Breast epithelium (tissue), 4 donors: ENCODE measurements at places on chromosomes 16 and 17.
A peak's percentile ranks its signal among the peaks of the same experiment; 100 is the strongest.

GRCh38 chr16:445566-445965 lies 20.1 kb downstream of the RAB11FIP3 start:
- DNase-seq = no peak

DNA sequence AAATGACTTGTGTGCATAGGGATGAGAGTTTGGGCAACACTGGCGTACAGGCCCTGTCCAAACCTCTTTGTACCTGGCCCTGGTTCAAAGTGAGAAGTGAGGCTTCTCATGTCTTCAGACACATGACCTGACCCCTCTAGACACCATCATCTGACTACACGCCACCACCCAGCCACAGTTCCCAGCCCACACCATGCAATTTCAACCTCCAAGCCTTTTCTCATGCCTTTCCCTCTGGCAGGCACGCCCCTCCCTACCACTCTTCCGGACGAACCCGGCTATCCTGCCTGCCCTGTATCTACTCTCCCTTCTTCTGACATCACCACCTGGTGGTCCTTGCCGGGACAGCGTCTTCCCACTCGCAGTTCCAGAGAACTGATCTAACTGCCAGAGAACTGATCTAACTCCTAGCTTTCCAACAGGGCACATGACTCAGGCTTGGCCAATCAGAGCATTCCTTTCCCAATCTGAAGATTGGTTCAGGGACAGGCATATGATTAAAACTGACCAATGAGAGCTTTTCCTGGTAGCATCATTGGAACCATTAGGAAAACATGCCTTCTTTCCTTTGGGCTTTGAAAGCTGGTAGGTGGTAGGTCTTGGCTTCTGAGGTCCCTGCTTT lies 27.1 kb upstream of the IL21R start:
- peak; percentile 35 for DNase-seq

- DNase-seq = no peak
Measured at GRCh38 chr16:56877486-56878182, 12.6 kb downstream of the SLC12A3 start.

DNA sequence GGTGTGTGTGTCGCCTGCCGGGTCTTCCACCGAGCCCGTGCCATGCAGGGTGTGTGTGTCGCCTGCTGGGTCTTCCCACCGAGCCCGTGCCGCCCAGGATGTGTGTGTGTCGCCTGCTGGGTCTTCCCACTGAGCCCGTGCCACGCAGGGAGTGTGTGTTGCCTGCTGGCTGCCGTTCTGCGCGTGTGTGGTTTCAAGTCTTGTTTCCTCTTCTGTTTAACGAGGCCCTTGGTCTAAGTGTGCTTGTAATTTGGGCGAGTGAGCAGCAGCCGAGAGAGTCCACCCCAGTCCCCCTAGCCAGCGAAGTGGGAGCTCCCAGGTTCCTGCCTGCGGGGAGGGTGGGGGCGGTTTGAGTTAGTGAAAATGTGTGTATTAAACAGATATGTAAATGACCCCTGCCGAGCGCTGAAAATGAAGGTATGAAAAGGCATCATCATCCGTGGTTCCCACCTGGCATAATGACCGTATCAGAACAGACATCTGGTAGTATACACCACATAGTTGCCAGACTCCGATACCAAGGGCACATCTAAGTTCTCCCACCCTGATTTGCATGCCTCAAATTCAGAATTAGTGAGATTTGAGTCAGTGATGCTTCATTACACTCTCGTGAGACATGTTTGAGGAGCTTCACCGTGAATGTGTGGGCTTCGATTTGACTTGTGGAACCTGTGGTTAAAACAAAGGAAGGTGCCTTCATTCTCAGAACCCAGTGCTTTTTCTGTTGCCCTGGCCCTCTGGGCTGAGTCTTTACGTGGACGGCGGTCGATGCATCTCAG lies 114.5 kb upstream of the CHMP6 start:
- DNase-seq = no peak

DNA sequence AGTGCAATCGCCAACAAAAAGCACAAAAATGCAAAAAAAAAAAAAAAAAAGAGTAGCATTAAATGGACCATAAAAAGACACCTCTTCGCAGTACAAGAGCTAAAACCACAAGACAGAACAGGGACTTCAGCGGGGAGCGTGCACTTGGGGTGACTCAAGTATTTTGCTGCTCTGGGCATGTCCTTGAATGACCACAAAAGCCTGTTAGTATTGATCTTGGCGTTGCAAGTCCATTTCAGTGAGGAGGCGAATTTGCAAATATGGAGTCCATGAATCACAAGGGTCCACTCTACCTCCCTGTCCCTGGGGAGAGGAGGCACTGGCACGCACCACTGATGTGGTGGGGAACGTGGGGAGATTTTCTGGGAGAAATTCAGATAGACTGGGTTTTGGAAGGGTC lies 78.9 kb downstream of the CNGB1 start:
- DNase-seq = no peak

DNA sequence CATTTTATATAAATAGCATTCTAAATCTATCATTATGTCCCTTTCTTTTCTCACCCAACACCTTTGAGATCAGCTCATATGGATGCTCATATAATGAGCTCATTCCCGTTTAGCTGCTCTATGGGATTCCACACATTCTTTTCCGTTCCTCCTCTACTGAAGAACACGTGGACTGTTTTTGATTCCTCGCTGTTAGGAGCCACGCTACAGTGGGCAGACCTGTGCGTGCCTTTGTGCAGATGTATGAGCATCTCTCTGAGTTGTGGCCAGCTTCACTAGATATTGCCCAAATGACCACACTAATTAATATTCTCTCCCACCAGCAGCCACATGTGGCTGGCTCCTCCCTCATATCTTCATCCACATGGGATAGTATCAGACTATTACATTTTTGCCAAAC lies 6.0 kb upstream of the TNFRSF13B start:
- no peak for DNase-seq

- DNase-seq = no peak
Measured at GRCh38 chr16:87678618-87679017, 76.3 kb downstream of the JPH3 start.

GRCh38 chr16:73092236-73092781 lies 44.4 kb upstream of the ZFHX3 start:
- DNase-seq = no peak

- no peak for DNase-seq
Measured at GRCh38 chr16:10694830-10695229, at the start of gene TEKT5. TEKT5 (minus strand) TSS chr16:10694930; CDS start chr16:10694873, 57 bp downstream.

- no peak for DNase-seq
Measured at GRCh38 chr16:87077750-87078127, 239.5 kb downstream of the C16orf95 start.

DNA sequence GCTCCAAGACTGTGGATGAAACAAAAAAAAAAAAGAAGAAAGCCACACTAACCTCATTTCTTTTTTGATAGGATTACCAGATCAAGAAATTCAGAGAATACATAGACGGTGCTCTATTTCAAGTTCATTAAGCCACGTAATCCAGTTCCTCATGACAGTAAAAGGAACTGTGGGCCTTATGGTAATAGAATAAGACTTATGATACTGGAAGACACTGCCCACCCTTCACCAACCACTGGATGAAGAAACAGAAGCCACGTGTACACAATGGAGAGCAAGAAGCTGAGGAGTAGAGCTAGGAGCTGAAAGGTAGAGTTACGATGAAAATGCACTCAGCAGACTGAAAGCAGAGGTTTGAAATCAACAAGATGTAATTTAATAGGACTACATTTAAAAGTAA lies 11.2 kb downstream of the NCBP3 start:
- DNase-seq = no peak

- no peak for DNase-seq
Measured at GRCh38 chr16:4218202-4218601, 23.7 kb downstream of the SRL start.

GRCh38 chr16:86818671-86819532 lies 240.6 kb downstream of the FOXL1 start:
- DNase-seq = no peak

GRCh38 chr17:38434178-38434665 lies 6.0 kb downstream of the ARHGAP23 start:
- DNase-seq = no peak

DNA sequence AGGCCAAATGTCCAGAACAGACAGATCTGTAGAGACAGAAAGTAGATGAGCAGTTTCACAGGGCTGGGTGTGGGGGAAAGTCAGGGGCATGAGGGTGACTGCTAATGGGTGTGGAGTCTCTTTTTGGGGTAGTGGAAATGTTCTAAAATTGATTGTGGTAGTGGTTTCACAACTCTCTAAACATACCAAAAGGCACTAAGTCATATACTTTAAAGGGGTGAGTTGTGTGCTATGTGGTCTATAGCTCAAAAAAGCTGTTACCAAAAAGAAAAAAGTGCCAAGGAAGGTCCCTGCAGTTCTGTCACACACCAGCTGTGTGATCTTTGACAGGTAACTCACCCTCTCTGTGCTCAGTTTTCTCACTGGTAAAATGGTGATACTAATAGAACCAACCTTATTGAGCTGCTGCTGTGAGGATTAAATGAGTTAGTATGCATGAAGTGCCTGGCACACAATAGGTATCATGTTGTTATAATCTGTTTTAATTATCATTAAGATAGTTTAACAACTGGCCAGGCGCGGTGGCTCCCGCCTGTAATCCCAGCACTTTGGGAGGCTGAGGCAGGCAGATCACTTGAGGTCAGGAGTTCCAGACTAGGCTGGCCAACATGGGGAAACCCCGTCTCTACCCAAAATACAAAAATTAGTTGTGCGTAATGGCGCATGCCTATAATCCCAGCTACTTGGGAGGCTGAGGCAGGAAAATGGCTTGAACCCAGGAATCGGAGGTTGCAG lies 10.3 kb downstream of the ITGAX start:
- DNase-seq = peak; percentile 5

DNA sequence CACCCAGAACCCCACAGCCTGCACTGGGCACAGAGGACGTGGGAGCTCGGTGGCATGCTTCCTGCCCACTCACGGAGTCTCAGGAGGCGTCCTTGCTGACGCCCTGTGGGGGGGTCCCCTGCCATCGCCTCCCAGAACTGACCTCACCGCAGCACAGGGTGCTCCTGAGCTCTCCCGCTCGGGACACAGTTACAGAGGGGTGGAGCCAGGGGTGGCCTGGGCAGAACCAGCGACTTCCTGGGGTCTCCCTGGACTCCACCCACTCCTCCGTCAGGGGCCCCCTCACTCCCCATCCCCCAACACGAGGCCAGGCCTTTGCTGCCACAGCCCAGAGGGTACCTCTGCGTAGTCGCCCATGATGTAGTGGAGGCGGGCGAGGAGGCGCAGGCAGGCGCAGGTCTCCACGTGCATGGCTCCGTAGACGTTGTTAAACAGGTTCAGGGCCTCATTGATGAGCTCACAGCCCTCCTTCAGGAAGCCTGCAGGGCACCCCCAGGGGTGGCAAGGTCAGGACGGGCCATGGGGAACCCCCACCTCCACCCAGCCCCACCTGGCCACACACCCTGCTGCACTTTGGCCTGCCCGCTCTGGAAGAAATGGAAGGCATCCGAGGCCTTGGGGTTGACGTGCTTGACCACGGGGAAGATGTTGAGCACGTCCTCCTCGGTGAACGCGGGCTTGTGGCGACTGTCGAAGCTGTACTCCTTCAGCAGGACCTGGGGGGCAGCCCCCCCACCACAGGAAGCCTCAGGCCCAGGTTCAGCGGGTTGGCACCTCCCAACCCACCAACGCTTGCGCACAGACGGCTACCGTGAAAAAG lies 17.8 kb downstream of the CLUH start:
- DNase-seq = peak; percentile 37

- no peak for DNase-seq
Measured at GRCh38 chr17:78368348-78368747, 8.5 kb upstream of the SOCS3 start.

DNA sequence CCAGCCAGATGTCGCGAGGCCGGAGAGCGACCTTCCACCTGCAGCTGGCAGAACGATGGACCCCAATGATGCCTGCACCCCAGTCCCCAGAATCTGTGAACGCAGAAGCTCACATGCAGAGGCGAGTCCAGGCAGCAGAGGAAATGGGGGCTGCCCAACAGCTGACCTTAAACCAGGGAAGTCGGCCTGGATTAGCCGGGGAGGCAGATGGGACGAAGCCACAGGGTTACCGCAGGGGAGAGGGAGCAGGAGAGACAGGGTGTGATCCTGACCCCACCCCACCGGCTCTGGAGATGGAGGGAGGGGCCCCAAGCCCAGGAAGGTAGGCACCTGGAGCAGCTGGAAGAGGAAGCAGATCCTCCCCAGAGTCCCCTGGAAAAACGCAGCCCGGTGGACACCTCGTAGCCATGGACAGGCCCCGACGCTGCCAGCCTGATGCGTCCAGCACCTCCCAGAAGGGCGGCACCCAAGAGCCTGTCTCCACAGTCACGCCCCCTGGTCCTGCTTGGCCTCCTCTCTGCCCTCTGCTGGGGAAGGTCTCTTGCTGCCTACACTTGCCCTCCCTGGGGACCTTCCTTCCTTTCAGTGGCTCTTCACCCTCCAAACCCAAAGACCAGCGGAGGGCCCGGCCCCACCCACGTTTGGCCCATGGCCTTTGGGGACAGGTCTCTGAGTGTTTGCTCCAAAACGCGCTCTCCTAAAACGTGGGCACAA lies 37.3 kb downstream of the PIEZO1 start:
- no peak for DNase-seq

- DNase-seq = peak; percentile 58
Measured at GRCh38 chr17:47720754-47721533, 12.1 kb upstream of the TBX21 start.

DNA sequence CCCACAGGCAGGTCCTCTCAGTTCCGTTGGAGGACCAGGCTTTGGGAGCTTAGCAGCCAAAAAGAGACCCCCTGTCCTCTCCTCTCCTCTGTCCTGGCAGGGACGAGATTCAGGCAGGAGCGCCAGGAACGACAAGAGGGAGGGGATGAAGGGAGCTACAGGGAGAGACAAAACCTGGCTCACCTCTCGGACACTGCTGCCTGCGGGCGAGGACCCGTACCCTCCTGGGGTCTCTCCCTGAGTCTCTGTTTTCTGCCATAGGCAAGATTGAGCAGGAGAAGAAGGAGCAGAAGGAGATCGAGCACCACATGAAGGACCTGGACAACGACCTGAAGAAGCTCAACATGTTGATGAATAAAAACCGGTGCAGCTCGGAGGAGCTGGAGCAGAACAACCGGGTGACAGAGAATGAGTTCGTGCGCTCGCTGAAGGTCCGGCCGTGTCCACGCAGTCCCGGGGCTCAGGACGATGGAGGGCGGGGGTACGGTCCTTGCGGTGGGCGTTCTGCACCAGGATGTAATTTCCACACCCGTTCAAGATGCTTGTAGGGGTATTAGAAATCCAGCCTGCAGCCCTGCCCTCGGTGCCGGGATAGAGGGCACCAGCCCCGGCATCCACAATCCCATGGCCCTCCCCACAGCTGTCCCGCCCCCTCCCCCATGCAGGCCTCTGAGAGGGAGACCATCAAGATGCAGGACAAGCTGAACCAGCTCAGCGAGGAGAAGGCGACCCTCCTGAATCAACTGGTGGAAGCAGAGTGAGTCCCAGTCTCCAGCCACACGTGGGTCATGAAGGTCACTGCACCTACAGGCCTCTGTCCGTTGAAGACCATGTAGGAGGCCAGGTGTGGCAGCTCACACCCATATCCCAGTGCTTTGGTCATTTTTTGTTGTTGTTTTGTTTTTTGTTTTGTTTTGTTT lies 13.8 kb upstream of the GAA start:
- DNase-seq = no peak
